Natural killer cell treated with Interleukin-12 subunit alpha and Interleukin-12 subunit beta and Interleukin-15 and Interleukin-18, amount 100 ng/mL, for 72 hours (primary cell): ENCODE measurements at places on chromosomes 7 and 10. TPM values are rescaled to one million over a fixed set of nuclear protein-coding genes. Genes with fewer than 3 reads are reported as not detected.

- no peaks in the 10 kb centered on the region for H3K27me3 ChIP-seq
- H3K4me3 ChIP-seq = peak overlapping the region; percentile 22
- H3K4me1 ChIP-seq = peaks cover 5% of the 10 kb centered on the region
- no peak overlapping the region for H3K27ac ChIP-seq
- no peak for DNase-seq
Observed at GRCh38 chr10:124416733-124417132, 2.0 kb downstream of the OAT start.

The WDR86 gene
- not detected for total RNA-seq

The CCDC3 gene
- not detected for total RNA-seq

GRCh38 chr7:90594751-90595317, 1.3 kb upstream of the CDK14 start:
- DNase-seq = no peak
- no peaks in the 10 kb centered on the region for H3K36me3 ChIP-seq
- H3K27me3 ChIP-seq = peaks cover 29% of the 10 kb centered on the region
- H3K4me3 ChIP-seq = peak overlapping the region; percentile 22
- H3K4me1 ChIP-seq = peaks cover 2% of the 10 kb centered on the region

DNA sequence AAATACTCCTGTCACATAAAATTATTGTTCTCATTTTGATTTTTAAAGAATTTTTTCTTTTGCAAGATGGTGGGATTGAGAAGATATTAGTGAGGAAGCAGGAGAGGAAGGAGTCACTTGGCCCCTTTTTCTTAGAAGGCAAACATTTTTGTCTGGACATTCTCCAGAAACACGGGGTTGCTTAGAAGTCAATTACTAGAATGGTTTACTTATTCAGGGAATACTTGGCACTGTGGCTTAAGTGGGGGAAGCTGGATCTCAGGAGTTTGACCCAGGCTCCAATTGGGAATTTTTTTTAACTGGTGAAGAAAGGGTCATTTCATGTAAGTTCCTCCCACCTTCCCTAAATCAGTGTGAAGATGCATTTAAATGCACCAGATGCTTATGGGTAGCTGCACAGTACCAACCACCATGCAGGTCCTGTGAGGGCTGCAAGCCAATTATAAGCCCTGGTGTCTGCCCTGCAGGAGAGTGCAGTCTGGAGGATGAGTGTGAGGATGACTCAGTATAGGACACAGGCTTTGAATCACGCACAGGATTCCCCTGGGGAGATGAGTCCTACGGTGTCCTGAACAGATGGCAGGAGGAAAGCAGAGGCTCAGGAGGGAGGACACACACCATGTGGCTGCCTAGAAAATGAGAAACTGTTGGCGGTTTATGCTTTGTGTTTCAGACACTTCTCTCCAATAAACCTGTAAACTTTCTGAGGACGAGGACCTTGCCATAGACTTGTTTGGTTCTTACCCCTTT, 299.1 kb downstream of the PLXNA4 start:
- DNase-seq = no peak
- H3K4me3 ChIP-seq = no peak overlapping the region
- H3K36me3 ChIP-seq = no peaks in the 10 kb centered on the region
- peaks cover 47% of the 10 kb centered on the region for H3K27me3 ChIP-seq
- H3K27ac ChIP-seq = no peak overlapping the region
- no peaks in the 10 kb centered on the region for H3K4me1 ChIP-seq

DNA sequence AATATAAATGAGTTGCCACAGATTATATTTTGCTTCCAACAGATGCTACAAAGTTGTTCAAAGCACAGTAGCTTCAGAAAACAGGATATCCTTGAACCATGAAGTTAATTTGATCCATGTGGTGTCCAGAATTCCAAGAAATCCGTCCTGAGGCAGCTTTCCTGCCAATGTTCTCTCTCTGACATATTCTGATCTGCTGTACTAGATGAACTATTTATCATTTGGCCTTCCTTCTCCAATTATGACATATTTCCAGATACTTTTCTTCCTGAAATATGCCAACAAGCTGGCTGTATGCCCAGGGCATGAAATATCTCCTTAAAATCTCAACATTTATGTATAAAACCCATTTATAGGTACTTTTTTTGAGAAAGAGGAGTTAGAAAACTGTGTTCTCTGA, 141.1 kb downstream of the SPAG6 start:
- no peak overlapping the region for H3K4me3 ChIP-seq
- no peak overlapping the region for H3K27ac ChIP-seq
- no peak for DNase-seq
- H3K36me3 ChIP-seq = no peaks in the 10 kb centered on the region
- peaks cover 17% of the 10 kb centered on the region for H3K27me3 ChIP-seq
- peaks cover 16% of the 10 kb centered on the region for H3K4me1 ChIP-seq
